AG09319 (cell line): ENCODE measurements at places on chromosomes 6 and 20.

DNA sequence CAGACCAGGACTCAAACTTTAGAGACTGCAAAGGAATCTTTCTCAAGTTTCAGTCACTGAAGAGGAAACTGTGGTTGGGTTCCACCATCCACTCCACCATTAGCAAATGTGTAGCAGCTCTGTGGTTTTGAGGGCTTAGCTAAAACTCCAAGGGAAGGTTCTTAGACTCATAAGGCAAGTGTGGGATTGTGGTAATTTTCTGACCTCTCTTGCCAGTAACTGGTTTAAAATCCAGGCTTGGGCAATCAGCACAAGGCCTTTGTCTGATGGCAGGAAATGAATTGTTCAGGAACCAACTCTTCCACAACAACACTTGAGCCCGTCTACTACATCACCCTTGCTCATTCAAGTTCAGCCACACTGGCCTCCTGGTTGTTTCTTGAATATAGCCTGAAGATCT lies 68.6 kb upstream of the FBXL4 start:
- peak; percentile 3 for DNase-seq

DNA sequence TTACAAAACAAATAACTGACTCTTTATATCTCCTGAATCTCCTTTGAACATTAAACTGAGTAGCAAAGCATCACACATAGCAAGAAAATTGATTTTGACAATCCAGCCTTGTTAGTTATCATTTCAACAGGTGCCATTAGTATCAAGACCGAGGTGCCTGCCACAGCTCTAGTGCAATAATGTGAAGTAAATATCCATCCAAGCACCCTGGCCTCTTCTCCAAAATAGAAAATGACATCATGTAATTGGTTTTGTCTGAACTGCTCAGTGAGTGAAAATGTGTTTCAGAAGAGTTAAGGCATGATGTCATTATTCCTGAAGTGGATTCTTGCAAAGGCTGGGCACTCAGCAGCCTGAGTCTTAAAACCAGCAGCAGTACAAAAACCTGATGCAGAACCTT lies 341.4 kb downstream of the PLCB1 start:
- no peak for DNase-seq

DNA sequence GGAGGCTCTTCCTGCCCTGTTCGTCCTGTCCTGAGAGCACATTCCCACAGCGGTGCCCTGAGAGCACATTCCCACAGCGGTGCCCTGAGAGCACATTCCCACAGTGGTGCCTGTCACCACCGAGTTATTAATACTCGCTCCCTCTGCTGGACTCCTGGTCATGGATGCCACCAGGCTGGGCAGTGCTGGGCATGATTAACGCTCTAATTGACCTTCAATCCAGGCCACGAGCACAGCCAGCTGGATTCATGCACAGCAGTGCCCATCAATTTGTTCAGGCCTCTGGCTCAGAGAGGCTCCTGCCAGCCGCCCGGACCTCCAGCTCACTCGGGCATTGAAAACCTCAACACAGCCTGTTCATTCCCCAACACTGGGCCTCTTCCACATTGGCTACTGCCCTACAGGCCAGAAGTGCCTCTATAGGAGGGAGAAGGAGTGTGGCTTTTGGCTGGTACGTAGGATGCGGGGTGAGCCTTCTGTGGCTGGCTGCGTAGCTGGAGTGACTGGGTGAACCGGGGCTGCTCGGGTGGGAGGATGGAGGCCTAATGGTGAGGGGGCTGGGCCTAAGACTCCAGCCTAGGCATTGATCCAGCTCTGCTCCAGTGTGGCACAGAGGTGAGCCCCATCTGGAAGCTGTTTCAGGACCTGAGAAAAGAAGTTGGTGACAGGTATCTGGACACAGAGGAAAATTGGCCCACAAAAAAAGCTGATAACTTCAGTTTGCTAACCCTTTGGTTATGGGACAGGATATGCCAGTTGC lies 9.3 kb downstream of the IP6K3 start:
- no peak for DNase-seq

DNA sequence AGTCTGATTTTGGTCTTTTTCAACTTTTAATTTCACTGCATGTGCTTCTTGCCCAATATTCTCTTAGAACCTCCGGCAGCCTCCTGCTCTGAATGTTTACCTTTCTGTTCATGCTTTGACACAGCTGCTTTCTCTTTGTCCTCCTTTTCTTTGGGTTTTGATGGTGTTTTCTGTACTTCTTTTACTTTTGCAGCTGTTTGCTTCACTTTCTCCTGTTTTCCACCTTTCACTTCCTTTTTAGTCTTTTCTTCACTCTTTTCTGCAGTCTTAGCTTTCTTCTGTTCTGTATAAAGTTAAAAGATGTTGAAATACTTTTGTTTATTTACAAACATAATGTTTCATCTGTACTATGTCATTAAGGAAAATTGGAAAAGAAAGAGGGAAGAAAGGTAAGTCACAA lies 133.1 kb downstream of the TRDN start:
- no peak for DNase-seq

DNA sequence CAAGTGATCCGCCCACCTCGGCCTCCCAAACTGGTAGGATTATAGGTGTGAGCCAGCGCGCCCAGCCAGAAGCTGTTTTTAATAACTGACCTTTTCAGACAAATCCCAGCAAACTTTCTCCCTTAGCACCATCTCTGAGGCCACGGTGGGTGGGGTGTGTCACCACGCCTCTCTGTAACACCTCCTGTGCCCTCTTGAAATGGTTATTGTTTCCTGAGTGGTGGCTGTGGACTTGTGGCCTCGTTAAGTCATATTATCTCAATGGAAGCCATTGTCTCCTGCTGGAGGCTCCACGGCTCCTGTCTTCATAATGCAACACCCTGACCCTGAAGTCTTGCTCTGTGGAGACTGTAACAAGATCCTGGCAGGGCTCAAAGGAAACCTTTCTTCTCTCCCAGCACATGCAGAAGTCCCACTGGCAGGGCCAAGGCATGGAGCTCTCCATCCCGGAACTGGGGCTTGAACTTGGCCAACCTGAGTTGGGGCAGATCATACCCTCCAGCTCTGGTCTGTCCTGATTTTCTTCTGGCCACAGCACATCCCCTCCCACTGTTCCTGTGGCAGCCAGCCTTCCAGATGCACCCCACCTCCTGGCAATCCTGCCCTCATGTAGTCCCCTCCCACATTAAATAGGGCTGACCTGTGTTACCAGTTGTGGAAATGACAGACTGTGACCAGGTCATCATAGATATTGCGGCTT lies 81.1 kb downstream of the SNX5 start:
- DNase-seq = no peak
